NCI-H2171 treated with DMSO at 0.1 percent for 48 hours (cell line): ENCODE measurements at places on chromosomes 4 and X.

DNA sequence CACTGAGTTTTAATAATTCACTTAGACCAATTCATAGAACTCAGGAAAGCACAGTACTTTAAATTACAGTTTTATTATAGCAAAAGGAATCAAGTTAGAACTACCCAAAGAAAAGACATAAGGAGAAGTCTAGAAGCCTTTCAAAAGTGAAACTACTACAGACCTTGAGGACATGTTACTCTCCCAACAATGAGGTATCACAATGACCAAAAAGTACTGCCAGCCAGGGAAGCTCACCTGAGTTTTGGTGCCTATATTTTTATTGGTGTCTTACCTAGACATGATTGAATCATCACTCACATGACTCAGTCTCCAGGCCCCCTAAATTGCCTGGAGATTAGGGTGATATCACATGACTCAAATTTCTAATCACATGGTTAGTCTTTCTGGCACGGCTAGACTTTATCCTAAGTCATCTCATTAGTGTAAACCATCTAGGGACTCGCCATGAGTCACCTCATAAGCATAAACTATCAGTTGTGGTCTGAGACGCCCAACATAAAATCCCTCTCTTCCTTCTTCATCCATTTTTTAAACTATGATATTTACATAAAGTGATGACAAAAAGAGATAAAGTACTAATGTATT is 372.3 kb downstream of the TMA16 start:
- no peak for DNase-seq

DNA sequence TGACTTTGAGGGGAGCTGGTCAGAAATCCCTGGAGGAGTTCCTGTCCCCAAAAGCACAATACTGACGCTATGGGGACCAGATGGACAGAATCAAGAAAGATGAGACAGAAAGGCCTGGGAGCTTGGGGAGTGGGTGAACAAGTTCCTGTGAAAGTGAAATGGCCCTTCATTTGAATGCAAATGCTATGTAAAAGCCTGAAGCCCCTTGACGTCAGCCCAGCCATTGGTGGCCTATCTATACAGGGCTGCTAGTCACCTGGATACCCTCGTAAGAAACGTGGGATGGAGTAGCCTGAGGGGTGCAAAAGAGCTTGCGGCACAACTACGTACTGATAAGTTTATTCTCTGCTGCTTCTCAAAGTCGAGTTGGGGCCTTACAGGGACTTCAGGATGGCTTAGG is at the start of gene CDX4:
Gene CDX4 (plus strand): TSS at position 223 of the 400 bp plus-strand sequence. CDS start 201 bp downstream, outside the sequence.
- DNase-seq, result no peak

DNA sequence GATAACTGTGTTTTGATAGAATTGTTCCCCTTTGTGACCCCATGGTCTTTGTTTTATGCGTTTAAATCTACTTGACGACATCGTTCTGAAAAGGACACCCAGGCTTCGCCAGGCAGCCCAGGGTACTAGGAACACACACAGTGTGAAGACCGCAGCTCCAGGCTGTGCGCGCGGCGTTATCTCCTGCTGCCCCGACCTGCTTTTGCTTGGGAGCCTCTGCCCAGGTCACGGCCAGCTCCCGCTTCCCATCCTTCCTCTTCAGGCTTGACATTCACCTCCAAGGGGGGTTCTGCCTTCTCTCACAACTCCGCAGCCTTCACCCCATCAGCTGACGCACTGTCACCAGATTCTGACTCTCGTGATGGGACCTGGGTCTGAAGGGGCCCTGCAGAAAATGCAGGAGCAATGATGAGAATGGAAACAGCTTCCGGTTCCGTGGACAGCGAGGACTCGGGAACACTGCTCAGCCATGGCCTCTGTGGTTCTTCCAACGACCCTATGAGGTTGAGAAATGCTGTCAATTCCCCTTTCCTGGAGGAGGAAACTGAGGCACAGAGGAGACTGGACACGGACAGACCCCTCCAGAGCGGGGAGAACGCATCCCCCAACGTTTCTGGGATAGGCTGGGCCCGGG is 536 bp upstream of the HTRA3 start:
- no peak for DNase-seq

DNA sequence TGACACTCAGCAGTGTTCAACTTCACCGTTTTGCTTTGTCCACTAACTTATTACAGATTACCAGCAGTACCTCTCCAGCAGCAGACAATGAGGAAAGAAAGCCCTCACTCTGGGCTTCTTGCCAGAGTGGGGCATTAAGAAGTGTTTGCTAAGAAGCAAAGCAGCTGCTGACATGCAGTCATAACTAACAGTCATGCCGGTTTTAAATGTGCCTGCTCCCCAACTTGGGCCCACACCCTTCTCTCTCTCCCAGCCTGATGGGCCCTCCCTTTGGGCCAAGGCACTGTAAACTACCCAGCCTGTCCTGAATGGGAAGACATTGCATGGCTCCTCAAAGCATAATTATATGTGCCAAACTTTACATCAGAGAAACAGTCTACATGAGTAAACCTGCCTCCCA is 54.6 kb upstream of the HHIP start:
- no peak for DNase-seq

- no peak for DNase-seq
These were observed 150.2 kb downstream of the RRAGB start for GRCh38 chrX:55867708-55868107.

DNA sequence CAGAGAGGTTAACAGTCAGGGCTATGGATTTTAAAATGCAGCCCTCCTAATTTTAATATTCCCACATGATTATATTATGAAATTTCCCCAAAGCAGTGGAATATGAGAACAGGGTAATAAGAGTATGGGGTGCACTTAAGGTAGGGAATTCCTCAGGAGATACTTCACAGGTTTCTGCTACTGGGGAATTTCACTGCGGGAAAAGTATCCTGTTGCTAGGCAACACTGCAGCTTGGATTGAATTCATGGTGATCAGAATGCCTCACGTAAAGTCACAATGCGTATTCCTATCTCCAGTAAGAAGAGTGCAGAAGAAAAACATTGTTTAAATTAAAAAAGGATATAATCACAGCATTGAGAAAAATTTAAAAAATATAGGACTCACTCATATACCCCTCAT is 398.1 kb upstream of the RPS6KA3 start:
- DNase-seq, result no peak

GRCh38 chr4:122691988-122692387 is 40.5 kb upstream of the BBS12 start:
- no peak for DNase-seq

GRCh38 chrX:15271757-15272156 is 1.9 kb upstream of the ASB9 start:
- no peak for DNase-seq

DNA sequence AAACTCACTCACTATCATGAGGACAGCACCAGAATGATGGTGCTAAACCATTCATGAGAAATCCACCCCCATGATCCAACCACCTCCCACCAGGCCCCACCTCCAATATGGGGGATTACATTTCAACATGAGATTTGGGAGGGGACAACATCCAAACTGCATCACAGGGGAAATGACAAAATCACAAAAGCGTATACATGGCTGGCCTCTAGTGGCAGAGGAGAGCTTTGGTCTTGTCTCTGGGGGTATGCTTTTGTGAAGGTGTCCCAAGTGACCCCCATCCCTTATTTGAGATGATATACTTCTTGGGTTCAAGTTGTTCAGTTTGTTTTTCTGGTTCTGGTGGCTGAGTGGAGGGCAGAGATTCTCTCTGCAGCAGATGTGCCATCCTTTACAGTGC is 8.5 kb upstream of the SETD7 start:
- DNase-seq, result no peak

- no peak for DNase-seq
These were observed 13.2 kb downstream of the TMEM175 start for GRCh38 chr4:945274-946102.

DNA sequence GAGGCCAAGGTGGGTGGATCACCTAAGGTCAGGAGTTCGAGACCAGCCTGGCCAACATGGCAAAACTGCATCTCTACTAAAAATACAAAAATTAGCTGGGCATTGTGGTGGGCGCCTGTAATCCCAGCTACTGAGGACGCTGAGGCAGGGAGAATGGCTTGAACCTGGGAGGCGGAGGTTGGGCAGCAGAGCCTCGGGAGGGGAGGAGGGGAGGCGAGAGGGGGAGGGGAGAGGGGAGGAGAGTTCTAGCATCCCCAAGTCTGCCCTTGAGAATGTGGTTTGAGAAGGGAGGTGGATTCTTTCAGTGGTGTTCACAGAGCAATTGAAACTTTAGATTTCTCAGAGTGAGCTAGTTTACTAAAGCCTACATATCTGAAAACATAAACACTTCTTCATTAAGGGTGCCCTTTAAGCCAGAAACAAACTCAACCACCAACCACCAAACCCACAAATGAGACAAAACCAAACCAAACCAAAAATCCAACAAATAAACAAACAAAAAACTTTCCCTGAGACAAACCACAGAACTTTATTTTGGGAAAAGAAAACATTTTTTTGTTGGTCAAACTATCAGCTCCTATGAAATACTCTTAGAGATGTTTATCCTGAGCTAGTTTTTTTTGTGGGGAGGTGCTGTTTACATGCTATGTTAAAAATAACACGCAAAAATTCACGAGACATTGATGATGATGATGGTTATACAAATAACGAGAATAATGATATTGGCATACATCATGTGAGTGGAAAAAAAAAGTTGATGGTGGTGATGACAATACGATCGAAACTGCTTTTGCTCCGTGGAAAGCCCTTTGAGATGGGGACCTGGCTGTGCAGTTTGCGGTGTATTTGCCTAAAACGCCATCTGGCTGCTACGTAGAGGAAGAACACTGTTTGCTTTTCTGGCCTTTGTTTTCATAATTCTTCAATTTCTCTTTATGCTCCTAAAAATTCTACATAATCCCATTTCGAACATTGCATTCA is 98.2 kb upstream of the PRKX start:
- DNase-seq, result peak; percentile 71

- DNase-seq, result no peak
These were observed 415 bp upstream of the TENM3 start for GRCh38 chr4:182242787-182243186.

DNA sequence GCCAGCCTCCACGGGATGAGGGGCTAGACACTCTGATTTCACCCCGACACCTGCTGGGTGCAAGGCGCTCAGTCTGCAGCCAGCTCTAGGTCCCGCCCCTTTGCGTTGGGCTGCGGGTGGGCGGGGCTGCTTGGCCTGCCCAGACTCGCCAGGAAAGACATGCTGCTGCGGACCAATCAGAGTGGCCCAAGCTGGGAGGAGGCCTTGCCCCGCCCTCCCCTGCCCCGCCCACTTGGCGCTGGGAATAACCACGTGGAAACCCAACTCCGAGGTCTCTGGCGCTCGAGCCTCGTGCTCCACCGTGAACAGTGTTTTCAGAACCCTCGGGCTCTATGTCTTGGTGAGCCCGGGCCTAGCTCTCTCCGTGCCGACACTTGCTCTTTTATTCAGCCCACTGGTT is 5.3 kb upstream of the VMA21 start:
- no peak for DNase-seq

DNA sequence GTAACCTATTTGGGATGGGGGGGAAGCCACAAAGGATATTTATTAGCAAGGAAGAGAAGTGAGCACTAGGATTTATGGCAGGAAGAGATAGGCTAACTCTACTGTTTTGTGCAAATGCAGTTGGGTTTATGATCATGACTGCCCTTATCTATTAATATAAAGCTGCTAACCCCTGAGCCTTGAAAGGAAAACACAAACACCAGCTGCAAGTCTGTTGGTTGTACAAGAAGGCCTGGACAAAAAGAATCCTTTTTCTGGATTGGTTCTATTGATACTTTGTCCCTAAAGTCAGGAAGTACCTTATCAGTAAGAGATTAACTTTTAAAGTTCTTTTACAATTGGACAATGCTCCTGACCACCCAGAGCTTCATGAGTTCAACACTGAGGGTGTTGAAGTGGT is 188.8 kb downstream of the LRBA start:
- no peak for DNase-seq

GRCh38 chrX:97374266-97374665 is 490.6 kb downstream of the RPA4 start:
- DNase-seq, result no peak

- DNase-seq, result no peak
These were observed 60.8 kb downstream of the TBL1X start for GRCh38 chrX:9525511-9526248.

DNA sequence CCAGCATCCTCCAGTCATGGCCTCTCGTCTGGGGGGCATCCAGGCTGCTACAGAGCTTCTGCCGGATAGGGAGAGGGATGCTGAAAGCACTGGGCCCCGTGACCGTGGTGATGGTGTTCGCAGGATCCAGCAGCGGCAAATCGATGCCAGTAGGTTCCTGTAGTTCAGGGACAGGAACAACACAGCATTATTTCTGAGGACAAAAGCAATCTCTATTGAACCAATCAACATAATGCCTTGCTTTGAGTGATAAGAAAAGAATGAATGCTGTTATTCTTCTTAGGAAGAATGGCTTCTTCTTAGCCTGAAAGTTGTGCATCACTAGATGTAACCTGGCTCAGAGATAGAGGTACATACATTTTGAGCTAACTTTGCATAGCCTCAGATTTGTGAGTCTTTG is 378.6 kb downstream of the UNC5C start:
- no peak for DNase-seq

- DNase-seq, result no peak
These were observed 71.7 kb upstream of the S100G start for GRCh38 chrX:16578218-16578617.

DNA sequence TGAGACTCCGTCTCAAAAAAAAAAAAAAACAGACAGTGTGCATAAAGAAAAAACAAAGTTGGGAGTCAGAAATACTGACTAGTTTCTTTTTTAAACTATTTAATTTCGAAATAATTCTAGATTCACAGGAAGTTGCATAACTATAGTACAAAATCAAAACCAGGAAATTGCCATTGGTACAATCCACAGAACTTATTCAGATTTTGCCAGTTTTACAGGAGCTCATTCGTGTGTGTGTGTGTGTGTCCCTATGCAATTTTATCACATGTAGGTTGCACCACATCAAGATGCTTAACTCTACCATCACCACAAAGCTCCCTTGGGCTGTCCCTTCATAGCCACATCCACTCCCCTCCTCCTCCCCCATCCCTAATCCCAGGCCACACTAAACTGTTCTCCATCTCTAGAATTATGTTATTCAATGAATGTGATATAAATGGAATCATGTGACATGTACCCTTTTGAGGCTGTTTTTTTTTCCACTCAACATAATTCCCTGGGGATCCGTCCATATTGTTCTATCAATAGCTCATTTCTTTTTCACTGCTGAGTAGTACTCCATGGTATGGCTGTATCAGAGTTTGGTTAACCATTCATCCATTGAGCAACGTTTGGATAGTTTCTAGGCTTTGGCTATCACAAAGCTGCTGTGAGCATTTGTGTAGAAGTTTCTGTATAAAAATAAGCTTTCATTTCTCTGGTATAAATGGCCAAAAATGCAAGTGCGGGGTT is 16.3 kb upstream of the DDX3X start:
- no peak for DNase-seq
